ENCODE measurements at places on chromosomes 1 and 21. TPM values are rescaled to one million over a fixed set of nuclear protein-coding genes. Genes with fewer than 3 reads are reported as not detected.
A peak's percentile ranks its signal among the peaks of the same experiment; 100 is the strongest.

UBE2U gene
- total RNA-seq = not detected

CIART gene
- total RNA-seq = 1.3 TPM

CCDC181 gene
- 4.8 TPM for total RNA-seq

GRCh38 chr1:100671601-100672000 lies 47.9 kb upstream of the VCAM1 start:
- no peaks in the 10 kb centered on the region for H3K27me3 ChIP-seq
- no peak for DNase-seq
- no peak overlapping the region for H3K27ac ChIP-seq
- no peaks in the 10 kb centered on the region for H3K36me3 ChIP-seq

DNA sequence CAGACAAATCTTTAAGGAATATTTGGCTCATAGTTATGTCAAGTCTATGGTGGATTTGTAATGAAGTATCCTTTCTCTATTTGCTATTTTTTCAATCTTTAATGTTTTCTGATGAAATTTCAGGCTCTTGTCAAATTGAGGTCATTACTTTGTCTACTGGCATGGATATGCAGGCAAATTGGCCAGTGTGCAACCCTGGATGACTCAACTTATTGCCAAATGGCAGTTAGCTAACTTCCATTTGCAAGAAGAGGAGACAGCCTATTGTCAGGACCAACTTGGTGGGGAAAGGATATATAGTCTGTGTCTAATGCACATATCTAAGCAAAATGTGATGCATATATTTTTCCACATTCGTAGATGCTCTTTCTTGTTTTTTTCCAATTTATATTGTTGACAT lies 530.5 kb downstream of the PTBP2 start:
- no peak overlapping the region for H3K4me3 ChIP-seq
- no peak for DNase-seq
- no peak overlapping the region for H3K27ac ChIP-seq
- H3K4me1 ChIP-seq = no peaks in the 10 kb centered on the region
- no peaks in the 10 kb centered on the region for H3K27me3 ChIP-seq

GRCh38 chr1:59444520-59444919 lies 147.6 kb downstream of the FGGY start:
- H3K4me3 ChIP-seq = no peak overlapping the region
- no peak overlapping the region for H3K27ac ChIP-seq
- no peak for DNase-seq
- H3K36me3 ChIP-seq = no peaks in the 10 kb centered on the region
- H3K27me3 ChIP-seq = no peaks in the 10 kb centered on the region
- H3K4me1 ChIP-seq = peaks cover 11% of the 10 kb centered on the region

DNA sequence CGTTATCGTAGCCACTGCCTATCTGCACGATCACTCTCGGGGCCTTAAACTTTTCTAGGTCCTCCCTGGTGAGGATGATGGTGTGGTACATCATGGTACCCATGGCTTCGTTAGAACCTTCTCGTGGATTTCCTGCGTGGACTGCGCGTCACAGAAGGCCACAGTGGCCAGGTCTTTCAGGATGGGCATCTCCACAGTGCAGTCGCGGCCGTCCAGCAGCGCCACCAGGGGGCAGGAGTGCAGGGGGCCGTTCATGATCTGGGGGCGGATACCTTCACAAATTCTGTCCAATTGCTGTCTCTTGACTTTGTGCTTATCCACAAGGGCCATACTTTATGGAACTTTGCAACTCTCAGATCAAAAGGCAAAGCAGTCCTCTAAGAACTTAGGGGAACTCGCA lies 69.6 kb downstream of the WLS start:
- peaks cover 21% of the 10 kb centered on the region for H3K36me3 ChIP-seq
- no peaks in the 10 kb centered on the region for H3K27me3 ChIP-seq
- DNase-seq = no peak
- H3K4me1 ChIP-seq = no peaks in the 10 kb centered on the region
- H3K4me3 ChIP-seq = no peak overlapping the region

- H3K4me3 ChIP-seq = no peak overlapping the region
- H3K4me1 ChIP-seq = peaks cover 10% of the 10 kb centered on the region
- DNase-seq = no peak
- H3K27ac ChIP-seq = no peak overlapping the region
- H3K27me3 ChIP-seq = no peaks in the 10 kb centered on the region
- peaks cover 3% of the 10 kb centered on the region for H3K36me3 ChIP-seq
Observed at GRCh38 chr1:2595261-2595811, 8.8 kb downstream of the PRXL2B start.

- no peaks in the 10 kb centered on the region for H3K4me1 ChIP-seq
- H3K27me3 ChIP-seq = no peaks in the 10 kb centered on the region
- H3K27ac ChIP-seq = no peak overlapping the region
- no peak overlapping the region for H3K4me3 ChIP-seq
- no peak for DNase-seq
Observed at GRCh38 chr1:190328361-190328760, 149.3 kb downstream of the BRINP3 start.

DNA sequence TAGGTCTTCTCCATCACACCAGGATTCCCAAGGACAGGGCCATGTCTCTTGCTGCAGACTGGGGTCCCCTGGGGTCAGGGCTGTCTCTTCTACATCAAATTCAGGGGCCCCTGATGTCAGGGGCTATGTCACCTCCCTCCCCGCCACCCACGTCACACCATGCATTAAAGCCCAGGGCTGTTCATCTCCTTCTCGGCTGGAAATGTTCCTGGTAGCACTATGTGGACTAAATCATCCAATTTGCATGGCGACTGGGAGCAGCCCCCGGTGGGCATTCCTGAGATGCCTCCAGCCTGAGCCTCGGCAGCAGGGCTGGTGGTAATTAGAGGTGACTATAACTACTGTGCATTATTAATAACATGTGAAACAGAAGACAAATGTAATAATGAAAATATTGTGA lies 151.7 kb upstream of the HMGB4 start:
- H3K4me3 ChIP-seq = no peak overlapping the region
- H3K27ac ChIP-seq = no peak overlapping the region
- DNase-seq = no peak
- no peaks in the 10 kb centered on the region for H3K4me1 ChIP-seq
- no peaks in the 10 kb centered on the region for H3K36me3 ChIP-seq
- peaks cover 8% of the 10 kb centered on the region for H3K27me3 ChIP-seq

GRCh38 chr1:116807394-116808199 lies 53.4 kb downstream of the CD2 start:
- no peaks in the 10 kb centered on the region for H3K36me3 ChIP-seq
- H3K27me3 ChIP-seq = no peaks in the 10 kb centered on the region
- H3K27ac ChIP-seq = no peak overlapping the region

DNA sequence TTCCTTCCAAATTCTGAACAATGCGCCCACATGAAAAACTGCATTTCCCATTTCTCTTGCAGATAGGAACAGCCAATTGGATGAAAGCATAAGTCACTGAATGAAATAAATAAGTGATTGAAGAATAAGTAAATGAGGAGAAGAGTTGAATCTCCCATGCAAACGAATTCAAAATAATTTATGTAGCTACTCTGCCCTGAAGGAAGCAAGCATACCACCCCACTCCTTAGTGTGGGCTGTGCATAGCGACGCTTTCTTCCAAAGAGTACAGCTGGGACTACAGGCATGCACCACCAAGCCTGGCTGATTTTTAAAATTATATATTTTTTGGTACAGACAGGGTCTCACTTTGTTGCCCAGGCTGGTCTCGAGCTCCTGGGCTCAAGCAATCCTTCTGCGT lies 16.5 kb upstream of the RIMKLA start:
- H3K36me3 ChIP-seq = no peaks in the 10 kb centered on the region
- no peak overlapping the region for H3K27ac ChIP-seq
- H3K4me3 ChIP-seq = no peak overlapping the region
- no peak for DNase-seq

DNA sequence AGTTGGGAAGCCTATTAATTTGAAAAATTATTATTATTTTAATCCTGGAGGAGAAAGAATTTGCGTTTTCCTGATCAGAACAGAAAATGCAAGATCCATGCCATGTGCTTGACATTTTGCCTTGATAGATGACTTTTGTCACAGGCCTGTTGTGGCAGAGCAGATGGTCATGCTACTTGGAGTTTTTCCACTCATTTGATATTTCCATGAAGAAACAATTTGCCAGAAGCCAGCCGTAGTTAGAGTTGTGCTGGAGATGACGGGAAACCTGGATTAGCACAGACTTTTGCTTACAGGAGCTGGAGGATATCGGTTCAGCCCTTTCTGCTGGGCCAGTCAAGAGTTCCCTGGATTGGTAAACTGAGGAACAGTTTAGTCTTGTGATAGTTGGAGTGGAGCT lies 3.2 kb downstream of the RCAN3 start:
- H3K4me1 ChIP-seq = peaks cover 2% of the 10 kb centered on the region
- DNase-seq = no peak
- H3K27ac ChIP-seq = no peak overlapping the region
- H3K27me3 ChIP-seq = no peaks in the 10 kb centered on the region
- no peak overlapping the region for H3K4me3 ChIP-seq

DNA sequence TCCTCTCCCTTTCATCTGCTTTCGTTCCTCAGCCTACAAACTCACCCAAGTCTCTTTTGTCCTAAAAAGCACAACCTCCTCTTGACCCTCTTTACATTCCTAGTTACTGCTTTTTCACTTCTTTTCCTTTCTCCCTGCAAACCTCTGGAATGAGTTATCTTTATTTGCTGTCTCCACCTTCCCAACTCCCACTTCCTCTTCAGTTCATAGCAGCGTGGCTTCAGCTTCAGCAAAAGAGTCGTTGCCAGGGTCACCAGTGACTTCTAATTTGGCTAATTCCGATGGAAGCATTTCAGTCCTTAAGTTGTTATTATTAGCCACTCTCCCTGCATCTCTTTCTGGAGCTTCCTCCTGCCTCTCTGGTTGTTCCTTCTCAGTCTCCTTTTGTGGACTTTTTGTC lies 6.2 kb upstream of the TMEM54 start:
- H3K36me3 ChIP-seq = no peaks in the 10 kb centered on the region
- H3K27me3 ChIP-seq = no peaks in the 10 kb centered on the region
- no peak overlapping the region for H3K27ac ChIP-seq
- DNase-seq = no peak
- H3K4me1 ChIP-seq = no peaks in the 10 kb centered on the region
- no peak overlapping the region for H3K4me3 ChIP-seq

DNA sequence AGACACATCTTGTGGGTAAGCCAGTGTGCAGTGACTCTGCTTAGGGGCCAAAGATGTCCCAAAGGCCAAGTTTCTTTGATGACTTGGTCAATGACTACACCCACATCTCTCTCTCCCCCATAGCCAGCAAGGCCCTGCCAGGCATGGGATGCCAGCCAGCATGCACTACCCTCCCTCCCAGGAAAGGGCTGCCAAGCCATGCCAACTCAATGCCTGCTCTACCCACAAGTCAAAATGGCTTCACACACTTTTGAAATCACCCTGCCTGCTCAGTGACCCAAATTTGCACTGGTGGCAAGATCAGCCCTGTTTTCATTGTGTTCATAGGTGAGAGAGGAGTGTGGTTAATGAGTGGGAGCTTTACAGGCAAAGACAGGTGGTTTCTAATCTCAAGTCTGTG lies 112.5 kb downstream of the MATN1 start:
- no peaks in the 10 kb centered on the region for H3K4me1 ChIP-seq
- H3K4me3 ChIP-seq = no peak overlapping the region
- H3K27ac ChIP-seq = no peak overlapping the region
- no peak for DNase-seq
- H3K27me3 ChIP-seq = no peaks in the 10 kb centered on the region

DNA sequence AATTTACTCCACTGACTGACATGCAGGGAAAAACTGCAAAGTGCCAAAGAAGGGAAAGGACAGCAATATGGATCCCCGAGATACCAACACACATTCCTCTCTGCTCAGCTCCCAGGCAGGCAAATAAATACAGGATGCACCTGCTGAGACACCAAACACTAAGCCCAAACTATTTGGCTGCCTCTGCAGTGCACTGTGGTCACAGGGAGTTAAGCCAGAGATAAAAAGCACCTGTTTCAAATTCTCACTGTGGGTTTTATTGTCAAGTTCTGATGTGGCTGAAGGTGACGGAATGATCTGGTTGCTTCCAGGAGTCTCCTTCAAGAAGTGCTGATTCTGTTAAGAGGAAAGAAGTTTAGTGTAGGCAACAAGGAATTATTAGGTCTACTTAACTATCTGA lies 17.7 kb downstream of the TEX38 start:
- H3K27me3 ChIP-seq = no peaks in the 10 kb centered on the region
- H3K36me3 ChIP-seq = peaks cover 33% of the 10 kb centered on the region
- no peak for DNase-seq
- no peak overlapping the region for H3K4me3 ChIP-seq
- H3K4me1 ChIP-seq = peaks cover 8% of the 10 kb centered on the region
- H3K27ac ChIP-seq = no peak overlapping the region

- no peak overlapping the region for H3K4me3 ChIP-seq
- H3K27ac ChIP-seq = peak overlapping the region; percentile 43
- no peaks in the 10 kb centered on the region for H3K27me3 ChIP-seq
- peaks cover 2% of the 10 kb centered on the region for H3K36me3 ChIP-seq
- peaks cover 26% of the 10 kb centered on the region for H3K4me1 ChIP-seq
Observed at GRCh38 chr21:45513003-45513717, 29.1 kb downstream of the SLC19A1 start.

DNA sequence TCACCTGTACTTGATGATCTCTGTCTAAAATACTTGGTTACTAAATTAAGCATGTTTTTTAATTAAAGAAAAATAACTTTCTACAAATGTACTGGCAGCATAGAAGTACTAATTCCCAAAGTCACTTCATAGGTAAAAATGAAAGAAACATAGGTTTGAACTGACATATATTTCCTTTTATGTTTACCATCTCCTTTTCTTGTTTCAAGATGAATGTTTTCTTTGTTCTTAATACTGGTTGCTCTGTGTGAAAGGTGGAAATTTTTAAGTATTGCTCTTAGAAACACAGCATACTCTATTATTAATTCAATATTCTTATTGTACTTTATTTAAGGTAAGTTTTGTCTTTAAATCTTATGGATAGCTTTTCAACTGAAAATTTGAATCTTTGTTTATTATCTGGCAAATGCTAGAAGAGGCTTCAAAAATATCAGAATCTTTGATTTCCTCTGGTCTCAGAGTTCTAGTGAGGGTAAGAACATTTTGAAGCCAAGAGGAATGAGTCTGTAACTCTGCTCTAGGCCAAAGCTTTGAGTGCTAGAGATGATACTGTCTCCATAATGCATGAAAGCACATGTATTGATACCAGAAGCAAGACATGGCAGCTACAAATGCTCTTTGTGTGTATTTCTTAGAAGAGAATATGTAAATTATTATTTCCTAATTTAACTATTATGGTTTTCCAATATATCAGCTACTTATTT lies 18.2 kb downstream of the RRP15 start:
- peaks cover 4% of the 10 kb centered on the region for H3K4me1 ChIP-seq
- H3K4me3 ChIP-seq = no peak overlapping the region
- DNase-seq = no peak
- H3K36me3 ChIP-seq = peaks cover 8% of the 10 kb centered on the region
